ENCODE measurements at places on chromosomes 2 and 18. TPM values are rescaled to one million over a fixed set of nuclear protein-coding genes. Genes with fewer than 3 reads are reported as not detected.

ACVR2A gene
- 2.0 TPM for total RNA-seq

MYCN gene
- total RNA-seq = not detected

GRCh38 chr2:231323316-231323715 lies 72.2 kb upstream of the B3GNT7 start:
- H3K36me3 ChIP-seq = peaks cover 2% of the 10 kb centered on the region
- H3K4me1 ChIP-seq = peaks cover 24% of the 10 kb centered on the region
- DNase-seq = no peak
- H3K27ac ChIP-seq = no peak overlapping the region
- H3K4me3 ChIP-seq = no peak overlapping the region

DNA sequence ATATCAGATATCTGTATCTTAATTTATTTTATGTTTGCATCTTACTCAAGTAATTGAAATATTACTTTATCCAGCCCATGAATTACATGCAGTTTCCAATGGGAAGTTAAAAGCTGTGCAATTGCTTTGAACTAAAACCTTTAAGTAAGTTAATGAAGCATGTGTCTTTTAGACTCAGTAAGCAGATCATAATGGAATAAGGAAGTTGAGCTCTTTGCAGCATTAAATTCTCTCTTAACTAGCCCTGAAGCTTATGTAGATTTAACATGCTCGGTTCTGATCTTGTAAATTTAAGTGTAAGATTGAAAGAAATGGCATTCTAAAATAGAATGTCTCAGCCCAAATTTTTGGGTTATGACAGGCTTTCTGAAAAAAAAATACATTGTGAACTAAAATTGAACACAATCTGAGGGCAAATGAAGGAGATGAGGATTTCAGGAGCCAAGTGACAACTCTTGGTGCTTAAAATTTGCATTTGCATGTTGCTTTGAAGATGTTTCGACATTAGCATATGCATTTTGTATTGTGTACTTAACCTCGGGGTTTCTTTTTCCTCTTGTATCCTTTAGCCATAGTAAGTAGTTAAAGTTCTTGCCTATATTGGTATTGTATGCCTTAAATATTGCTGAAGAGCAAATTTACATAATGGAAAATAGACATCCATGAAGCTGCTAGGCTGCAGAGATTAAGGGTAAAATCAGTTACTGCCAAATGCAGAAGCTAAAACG lies 297.8 kb upstream of the KCNJ3 start:
- no peak overlapping the region for H3K4me3 ChIP-seq
- H3K4me1 ChIP-seq = no peaks in the 10 kb centered on the region
- no peaks in the 10 kb centered on the region for H3K36me3 ChIP-seq
- H3K27ac ChIP-seq = no peak overlapping the region

DNA sequence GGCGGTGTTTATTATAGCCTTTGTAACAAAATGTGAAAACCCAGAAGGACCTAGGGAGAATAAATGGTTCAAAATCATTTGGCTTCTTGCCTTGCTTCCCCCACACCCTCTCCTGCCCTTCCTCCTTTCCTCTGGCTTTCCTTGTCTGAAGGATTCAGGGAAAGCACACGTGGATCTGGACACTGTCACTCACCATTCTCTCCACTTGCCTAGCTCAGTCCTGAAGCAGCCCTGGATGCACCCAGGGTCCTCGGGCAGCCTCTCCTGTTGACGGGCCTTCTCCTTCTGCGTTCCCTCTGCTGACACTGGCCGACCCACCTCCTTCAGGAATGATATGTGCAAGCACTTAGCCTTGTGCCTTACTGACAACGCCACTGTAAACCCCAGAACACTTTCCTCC lies 68.4 kb downstream of the FAM210A start:
- no peak for DNase-seq
- no peak overlapping the region for H3K4me3 ChIP-seq
- H3K36me3 ChIP-seq = peaks cover 15% of the 10 kb centered on the region
- H3K27ac ChIP-seq = no peak overlapping the region

All from activated B cell treated with CpG ODN at 0.5 μM for 24 hours (primary cell).